ENCODE measurements at places on chromosomes 6 and 20. TPM values are rescaled to one million over a fixed set of nuclear protein-coding genes. Genes with fewer than 3 reads are reported as not detected.
A peak's percentile ranks its signal among the peaks of the same experiment; 100 is the strongest.

RAB44 gene
- total RNA-seq = under 0.01 TPM

GRCh38 chr6:160156842-160157241 lies 35.2 kb downstream of the SLC22A1 start:
- DNase-seq = peak; percentile 53

- DNase-seq = no peak
Observed at GRCh38 chr6:96965492-96965891, 41.0 kb downstream of the KLHL32 start.

DNA sequence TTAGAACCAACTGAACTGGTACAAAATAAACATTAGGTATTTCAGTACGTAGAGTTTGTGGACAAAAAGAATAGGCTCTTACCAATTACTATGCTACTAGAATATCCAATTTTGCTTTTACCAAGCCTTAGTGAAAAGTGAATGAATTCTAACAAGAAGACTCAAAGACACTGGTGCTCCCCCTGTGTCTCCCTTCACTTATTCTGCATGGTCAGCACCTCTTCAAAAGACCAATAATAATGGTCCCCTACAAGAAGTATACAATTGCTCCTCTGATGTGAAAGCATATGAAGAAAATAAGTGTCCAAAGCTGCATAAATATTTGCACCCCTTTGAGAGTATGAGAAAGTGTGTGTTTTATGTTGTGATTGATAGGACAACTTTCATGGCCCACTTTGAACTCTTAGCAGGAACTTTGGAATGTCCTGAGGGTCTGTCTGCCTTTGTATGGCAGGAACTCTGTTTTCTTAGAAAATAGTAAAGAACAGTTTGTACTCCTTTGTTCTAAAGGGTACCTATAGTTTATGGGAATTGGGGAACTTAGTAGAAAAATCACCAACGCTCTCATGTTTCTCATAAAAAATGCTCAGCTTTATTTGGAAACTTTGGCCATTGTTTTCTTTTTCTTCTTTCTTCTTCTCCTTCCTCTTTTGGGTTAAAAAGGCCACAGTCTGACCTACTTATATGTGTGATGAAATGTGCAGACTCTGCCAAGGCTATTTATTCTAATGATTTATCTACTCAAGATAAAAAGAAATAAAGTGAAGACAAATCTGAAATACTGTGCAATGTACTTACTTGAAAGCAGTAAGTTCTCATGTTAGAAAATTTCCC lies 352.4 kb downstream of the LAMA2 start:
- no peak for DNase-seq

DNA sequence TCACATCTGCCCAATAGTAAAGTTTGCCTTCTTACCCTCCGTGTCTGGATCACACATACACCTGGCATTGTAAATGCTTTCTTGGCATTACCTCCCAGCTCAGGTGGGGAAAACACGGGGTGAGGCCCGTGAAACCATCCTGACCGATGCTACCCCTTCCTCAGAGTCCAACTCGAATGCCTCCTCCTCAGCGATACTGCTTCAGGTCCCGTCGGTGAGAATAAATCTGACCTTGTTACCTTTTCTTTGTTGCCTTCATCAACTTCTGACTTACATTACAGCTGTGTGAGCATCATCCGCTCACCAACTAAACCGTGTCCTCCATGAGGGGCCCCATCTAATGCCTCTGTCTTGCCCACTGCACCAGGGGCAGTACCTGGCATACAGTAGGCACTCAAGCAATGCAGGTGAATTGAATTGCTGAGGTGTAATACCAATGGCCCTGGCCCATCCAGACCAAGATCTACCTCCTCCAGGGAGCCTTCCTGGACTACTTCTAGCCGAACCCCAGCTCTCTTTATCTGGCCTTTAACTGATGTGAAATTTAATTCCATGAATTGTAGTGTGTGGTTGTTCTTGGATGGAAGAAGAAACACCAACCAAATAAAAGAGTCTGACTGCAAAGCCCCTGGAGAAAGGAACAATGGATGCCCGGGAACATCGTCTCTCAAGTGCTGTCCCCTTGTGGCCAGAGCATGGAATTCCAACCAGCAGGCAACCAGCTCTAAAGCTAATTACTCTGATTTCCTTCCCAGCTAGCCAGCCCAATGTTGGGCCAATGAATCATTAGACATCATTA lies 141.5 kb downstream of the ANKRD60 start:
- DNase-seq = peak; percentile 93

- DNase-seq = no peak
Observed at GRCh38 chr20:17571153-17571527, 1.3 kb downstream of the DSTN start.

DNA sequence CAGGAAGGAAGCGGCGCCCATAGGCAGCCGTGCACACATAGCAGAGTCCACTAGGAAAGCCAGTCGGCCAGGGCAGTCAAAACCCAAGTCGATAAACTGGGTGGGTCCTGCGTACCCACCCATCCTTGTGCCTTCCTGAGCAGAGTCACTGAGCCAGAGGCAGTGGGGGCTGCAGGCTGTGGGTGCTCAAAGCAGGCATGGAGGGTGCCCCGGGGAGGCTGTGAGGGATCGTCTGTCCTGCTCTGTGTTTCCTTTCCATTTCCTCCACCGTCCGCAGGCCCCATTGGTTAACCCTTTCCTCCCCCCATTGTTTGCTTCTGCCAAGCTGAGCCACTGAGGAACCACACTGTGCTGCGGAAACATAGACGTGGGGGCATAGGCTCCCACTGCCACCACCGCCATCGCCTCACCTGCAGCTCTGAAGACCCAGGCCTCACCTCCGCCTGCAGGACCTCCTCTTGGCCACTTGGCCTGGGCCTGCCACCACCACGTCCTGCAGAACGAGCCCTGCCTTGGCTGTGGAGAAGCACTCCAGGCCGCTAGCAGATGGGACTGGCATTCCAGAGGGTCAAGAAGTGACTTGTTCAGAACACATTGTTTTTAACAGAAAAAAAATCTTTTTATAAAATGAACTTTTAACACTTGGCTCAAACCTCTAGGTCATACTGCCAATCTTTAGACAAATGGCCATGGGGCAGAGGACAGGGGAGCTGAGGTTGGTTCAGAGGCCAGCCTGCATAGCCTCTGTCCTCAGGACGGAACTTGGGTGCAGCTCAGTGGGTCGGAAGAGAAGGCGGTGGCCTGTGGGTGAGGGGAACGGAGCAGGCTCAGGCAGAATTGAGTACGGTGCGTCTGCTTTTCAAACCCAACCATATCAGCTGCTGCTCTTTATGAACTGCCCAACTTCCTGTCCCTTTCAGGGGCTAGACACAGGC lies 52.6 kb downstream of the TCP11 start:
- peak; percentile 66 for DNase-seq

DNA sequence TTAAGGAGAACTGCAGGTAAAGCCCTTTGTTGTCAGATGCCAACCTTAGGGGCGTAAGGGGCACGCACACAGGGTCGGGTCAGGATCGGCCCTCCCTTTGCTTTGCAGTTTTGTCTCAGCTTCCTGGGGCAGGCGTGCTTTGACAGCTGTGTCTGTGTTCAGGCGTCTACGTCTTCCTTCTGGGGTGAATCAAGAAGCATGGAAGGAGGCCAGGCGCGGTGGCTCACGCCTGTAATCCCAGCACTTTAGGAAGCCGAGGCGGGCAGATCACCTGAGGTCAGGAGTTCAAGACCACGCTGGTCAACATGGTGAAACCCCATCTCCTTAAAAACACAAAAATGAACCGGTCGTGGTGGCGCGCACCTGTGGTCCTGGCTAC lies 1.3 kb downstream of the ZGPAT start:
- peak; percentile 51 for DNase-seq

GRCh38 chr20:62849431-62849830 lies 12.2 kb downstream of the TCFL5 start:
- peak; percentile 38 for DNase-seq

DNA sequence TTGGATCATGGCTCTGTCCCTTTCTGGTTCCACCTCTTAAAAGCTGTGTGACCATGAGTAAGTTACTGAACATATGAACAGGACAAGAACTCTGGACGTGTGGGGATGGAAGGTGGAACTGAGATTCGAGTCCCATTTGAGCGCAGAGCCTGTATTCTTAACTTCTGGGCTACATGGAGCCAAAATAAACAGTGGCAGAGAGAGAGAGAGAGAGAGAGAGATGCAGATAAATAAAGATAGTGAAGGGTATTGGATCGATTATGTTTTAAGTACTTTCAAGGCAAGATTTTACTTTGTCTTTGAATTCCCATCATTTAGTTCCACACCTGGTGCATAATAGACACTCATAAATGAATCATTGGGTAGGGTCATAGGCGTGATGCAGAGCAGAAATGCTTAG lies 39.7 kb downstream of the SLC35D3 start:
- no peak for DNase-seq

- DNase-seq = no peak
Observed at GRCh38 chr20:59448196-59448595, 147.8 kb downstream of the EDN3 start.

DNA sequence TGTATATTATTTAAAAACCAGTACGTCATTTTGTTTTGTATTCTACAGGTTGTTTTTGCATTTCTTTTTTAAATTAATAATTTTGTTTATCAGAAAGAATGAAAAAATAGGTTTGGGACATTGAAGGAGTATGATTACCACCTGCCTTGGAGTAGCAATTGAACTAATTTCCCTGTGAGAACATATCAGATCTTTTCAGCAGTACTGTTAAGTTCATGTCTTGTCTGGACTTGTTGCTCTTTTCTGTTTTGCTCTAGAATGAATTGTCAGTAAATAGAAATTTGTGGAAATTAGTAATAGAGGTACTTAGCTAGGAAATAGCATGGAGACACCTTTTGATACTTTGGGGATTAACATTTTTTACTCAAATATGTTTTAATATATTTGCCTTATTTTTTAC lies 24.3 kb downstream of the HSF2 start:
- no peak for DNase-seq
